ENCODE measurements at places on chromosomes 11 and 22.

GRCh38 chr11:64372802-64373597 lies 14.0 kb downstream of the RPS6KA4 start:
- DNase-seq = no peak

DNA sequence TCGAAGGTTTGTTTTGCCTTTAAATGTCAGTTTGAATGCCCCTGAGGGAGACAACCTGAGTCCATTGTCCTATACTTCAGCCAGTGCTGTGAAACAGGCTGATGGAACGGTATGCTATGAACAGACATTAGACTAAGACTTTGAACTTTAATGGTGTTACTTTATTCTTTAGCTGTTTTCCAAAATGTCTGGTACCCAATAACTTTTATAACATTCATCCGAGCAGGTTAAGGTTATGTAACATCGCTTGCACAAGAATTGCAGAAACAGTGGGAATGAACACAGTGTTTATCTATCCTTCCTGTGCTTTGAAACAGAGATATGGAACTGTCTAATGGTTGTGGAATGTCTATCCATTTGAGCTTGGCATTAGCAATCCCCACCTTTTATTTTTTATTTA lies 12.5 kb upstream of the PTS start:
- DNase-seq = no peak

GRCh38 chr11:18173225-18173866 lies 709 bp downstream of the MRGPRX4 start:
- DNase-seq = no peak

DNA sequence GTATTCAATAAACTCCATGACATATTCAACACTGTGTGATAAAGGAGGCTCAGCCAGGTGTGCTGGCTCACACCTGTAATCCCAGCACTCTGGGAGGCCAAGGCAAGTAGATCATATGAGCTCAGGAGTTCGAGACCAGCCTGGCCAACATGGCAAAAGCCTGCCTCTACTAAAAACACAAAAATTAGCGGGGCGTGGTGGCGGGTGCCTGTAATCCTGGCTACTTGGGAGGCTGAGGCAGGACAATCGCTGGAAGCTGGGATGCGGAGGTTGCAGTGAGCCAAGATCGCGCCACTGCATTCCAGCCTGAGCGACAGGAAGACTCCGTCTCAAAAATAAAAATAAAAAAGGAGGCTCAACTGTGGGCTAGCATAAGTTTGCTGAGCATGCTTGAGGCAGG lies 4.1 kb upstream of the SLC25A18 start:
- no peak for DNase-seq

DNA sequence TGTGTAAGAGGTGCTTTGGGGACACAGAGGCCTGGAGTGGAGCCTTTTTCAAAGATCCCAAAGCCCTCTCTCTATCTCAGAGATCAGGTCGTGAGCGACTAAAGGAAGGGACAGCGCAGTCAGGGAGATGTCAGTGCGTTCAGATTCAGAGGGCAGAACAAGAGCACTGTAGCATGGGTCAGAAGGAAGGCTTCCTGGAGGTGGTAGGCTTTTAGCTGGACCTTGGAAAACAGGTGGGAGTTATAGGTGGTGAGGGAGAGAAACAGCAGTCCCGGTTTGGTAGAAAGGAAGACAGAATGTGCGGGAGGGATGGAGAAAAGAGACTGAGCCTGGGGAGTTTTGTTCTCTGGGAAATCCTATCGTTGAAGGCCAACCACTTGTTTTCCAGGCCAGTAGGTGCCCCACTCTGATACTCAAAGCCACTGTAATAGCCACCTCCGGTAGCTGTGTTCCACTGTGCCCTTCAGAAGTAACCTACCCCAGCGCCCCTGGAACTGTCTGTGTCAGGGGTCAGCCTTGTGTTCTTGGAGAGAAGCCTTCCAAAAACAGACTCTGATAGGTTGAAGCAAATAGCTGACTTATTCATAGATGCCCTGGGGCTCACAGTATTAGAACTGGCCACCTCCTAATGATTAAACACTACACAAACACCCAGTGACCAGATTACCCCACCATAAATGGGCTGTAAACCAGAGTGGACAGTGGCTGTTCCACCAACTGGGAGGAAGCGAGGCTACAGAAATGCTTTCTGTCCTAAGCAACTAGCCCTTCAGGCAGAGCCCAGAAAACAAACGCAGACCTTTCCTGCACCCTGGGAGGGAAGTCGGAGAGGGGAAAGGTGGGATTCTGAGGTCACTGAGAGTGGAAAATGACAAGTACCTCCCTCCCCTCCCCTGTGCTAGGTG lies 157.7 kb downstream of the DBX1 start:
- no peak for DNase-seq

All from stimulated activated CD4-positive, alpha-beta T cell treated with anti-CD3 and anti-CD28 coated beads, Interleukin-4, amount 100 ng/mL, for 48 hours (primary cell).